Frontal cortex (tissue), 4 donors: ENCODE measurements at places on chromosomes 4 and X.
A peak's percentile ranks its signal among the peaks of the same experiment; 100 is the strongest.

DNA sequence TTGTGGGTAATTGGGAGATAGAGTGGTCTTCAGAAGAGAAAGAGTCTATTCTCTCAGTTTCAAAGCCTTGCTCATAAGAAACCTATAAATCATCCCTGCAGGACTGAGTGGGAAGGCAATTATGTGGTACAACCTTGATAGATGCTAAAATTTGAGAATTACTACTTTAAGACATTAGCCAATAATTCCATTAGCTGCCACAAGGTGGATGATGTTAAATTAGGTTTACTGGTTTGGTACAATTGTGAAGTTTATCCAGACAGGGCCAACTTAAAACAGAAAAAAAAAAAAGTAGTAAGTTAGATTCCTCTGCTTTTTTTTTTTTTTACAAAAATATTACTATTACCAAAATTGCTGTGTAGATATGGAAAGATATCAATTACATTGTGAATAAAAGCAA is 73.2 kb upstream of the AMOT start:
- no peak for DNase-seq

DNA sequence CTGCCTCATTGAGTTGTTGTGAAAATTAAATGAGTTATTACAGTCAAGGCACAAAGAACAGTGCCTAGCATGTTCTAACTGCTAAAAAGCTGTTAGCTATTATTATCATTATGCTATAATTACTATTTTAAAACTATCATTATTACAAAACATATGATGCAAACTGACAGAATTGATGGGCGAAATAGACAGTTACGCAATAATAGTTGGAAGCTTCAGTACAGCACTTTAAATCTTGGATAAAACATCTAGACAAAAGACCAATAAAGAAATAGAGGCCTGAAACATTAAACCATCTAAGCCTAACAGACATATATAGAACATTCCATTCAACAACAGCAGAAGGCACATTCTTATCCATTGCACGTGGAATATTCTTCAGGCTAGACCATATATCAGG is 73.0 kb downstream of the TAB3 start:
- DNase-seq = no peak

DNA sequence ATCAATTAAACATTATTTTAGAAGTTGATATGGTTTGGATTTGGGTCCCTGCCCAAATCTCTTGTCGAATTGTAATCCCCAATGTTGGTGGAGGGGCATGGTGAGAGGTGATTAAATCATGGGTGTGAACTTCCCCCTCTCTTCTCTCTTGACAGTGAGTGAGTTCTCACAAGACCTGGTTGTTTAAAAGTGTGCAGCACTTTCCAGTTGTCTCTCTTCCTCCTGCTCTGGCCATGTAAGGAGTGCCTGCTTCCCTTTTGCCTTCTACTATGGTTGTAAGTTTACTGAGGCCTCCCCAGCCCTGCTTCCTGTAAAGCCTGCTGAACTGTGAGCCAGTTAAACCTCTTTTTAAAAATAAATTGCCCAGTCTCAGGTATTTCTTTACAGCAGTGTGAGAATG is 141.4 kb downstream of the GALNTL6 start:
- DNase-seq = no peak

- peak; percentile 10 for DNase-seq
Measured at GRCh38 chrX:115940888-115941332, 229.6 kb upstream of the AGTR2 start.

DNA sequence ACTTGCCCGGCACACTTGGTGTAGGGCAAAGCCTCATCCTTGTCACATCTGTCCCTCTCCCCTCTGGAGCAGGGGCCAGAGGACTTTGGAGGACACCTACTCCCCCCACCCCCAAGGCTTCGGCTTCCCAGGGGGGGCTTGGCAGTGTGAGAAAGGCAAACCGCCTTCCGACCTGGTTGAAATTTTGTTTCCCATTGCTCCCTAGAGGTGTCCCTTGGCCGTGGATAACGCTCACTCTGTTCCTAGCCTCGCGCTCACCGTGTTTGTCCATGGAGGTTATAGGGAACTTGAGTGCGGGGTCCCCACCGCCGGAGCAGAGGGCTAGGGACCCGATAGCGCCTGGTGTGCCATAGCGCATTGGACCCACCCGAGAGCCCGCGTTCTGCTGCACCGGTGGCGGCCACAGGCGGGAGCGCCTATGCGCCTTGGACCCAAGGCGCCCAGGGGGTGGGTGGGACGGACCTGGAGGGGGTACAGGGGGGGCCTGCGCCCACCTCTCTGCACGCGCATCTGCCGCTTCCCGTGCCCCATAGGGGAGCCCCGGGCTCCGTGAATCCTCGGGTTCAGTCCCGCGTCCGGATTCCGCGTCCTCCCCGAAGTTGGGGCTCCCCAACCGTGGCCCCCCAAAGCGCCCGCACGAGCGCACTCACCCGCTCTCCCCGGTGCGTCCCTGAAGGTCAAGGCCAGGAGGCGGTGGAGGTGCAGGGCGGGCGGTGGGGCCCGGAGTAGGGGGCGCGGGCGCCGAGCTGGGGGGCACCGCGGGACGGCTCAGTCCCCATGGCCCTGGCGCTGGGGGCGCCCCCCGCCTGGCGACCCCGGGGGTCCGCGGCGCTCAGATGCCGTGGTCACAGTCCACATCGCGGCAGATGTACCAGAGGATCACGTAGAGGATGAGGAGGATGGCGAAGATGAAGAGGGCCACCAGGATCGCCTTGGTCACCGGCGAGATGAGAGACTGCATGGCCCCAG is 82.7 kb upstream of the DHRSX start:
- no peak for DNase-seq

GRCh38 chr4:75513526-75514130 is 575 bp downstream of the RCHY1 start:
- no peak for DNase-seq

DNA sequence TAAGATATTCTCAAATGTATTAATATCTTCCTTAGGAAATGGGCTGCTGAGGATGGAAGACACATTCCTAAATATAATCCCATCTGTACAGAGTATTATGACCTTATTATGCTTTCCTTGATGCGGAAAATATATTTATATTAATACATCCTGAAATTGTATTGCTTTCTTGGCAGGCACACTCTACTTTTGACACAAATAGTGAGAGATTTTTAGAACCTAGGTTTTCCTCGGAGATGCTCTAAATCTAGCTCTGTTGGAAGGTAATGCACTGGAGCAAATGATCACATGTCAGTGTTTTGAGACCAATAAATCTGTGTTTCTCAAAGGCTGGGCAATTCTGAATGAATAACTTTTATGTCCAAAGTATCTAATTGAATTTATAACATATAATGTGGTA is 94.3 kb upstream of the MAGEC2 start:
- DNase-seq = no peak

GRCh38 chr4:61068745-61069144 is 131.4 kb upstream of the ADGRL3 start:
- DNase-seq = no peak

- DNase-seq = no peak
Measured at GRCh38 chrX:24876530-24877287, 139.1 kb downstream of the ARX start.

DNA sequence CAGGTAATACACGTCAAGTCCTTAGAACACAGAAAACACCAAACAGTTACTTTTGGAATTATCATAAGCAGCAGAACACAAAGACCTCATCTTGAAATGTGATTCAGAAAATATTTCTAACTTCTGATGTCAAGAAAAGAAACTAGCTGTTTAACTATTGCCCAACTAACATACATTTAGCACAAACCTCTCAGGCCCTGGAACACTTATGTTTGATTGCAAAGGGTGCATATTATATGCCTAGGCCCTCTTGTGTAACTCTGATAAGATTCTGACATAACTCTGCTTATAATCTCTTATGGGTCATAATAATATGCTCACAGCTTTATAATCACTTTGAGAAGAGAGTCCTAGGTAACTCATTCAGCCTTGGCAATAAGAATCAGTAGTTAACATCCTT is 62.6 kb downstream of the TBC1D9 start:
- DNase-seq = no peak

DNA sequence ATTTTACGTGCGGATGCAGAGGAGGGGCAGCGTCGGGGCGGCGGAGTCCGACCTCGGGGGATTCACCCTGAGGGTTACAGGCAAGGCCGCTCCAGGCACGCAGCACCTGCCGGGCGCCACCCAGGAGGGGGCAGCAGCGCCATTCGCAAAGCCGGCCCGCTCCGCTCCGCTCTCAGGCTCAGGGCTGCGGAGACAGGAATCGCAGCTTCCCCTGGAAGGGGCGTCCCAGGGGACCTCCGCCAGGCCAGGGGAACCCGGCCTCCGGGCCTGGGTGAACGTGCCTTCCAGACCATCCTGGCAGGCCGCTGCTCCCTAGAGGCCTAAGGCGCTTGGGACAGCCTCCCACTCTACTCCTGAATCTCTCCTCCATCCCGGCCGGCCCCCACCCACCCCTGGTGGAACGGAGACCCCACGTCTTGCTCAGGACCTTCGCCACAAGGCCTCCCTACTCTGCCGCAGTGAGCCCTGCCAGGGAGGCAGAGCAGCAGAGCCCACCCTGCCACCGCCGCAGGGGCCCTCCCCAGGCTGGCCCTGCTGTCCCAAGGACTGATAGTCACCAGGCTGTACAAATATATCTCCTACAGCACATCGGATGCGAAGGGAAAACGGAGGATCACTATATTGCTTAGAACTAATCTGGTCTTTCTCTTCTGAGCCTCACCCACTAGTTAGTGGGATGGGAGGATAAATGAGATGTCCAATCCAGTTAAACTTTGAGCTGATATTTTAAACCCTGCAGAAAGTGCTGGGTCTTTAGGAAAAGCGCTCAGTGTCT is 115.0 kb downstream of the SMIM20 start:
- peak; percentile 65 for DNase-seq

DNA sequence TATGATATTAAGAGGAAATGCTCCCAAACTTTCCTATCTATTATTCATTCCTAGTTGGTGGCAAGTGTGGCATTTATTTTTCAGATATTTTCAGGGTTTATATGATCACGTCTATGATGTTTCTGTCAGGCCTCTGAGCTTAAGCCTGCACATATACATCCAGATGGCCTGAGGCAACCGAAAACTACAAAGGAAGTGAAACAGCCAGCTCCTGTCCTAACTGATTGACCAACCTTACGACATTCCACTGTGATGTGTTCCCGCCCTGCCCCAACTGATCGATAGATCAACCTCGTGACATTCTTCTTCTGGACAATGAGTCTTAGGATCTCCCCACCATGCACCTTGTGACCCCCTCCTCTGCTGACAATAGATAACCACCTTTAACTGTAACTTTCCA is 67.6 kb upstream of the CTSO start:
- DNase-seq = no peak

DNA sequence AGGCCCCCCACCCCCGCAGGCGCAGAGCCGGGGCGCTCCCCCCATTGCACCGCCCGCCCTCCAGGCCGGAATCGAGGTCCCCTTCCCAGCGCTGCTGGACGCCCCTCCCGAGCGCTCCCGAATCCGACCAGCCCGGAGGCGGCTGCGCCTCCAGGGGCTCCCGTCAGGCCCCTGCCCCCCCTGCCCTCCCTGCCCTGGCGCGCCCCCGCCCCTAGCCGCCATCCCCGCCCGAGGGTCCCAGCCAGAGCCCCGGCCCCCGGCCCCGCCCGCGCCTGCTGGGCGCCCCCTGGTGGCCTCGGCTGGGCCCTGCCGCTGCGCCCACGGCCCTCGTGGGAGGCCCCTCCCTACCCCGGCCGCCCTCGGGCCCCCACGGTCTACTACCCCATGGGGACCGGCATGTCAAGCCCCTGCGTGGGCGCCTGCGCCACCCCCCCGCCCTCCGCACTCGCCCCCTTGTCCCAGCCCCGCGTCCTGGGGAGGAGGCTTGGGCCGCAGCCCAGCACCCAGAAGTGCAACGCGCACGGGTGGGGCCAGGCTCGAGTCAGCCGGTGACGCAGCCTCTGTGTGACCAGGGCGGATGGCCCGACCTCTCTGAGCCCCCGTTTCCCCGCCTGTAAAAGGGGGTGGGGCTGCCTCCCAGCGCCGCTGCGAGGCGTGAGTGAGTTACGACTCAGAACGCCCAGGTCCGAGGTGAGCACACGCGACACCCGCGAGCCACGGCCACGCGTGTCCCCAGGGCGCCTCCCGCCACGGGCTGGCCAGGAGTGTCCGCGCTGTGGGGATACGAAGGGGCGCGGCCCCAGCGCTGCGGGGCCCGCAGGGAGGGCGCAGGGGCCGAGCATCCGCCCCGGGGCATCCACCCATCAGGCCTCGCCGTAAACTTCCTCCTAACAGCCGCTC is 104.9 kb downstream of the FAM53A start:
- peak; percentile 78 for DNase-seq
